Hair follicle dermal papilla cell (primary cell): ENCODE measurements at places on chromosomes 6 and 20. TPM values are rescaled to one million over a fixed set of nuclear protein-coding genes. Genes with fewer than 3 reads are reported as not detected.

The ADGRF1 gene
- total RNA-seq: under 0.01 TPM in 1 of 2 replicates, not detected in the other

The RUNX2 gene
- total RNA-seq: 18.9 and 27.4 TPM in 2 replicates

The AHI1 gene
- 22.3 and 38.3 TPM in 2 replicates for total RNA-seq

The ACSS2 gene
- 74.3 and 76.7 TPM in 2 replicates for total RNA-seq

The HLA-DQB2 gene
- not detected in 2 replicates for total RNA-seq

The ADGRB3 gene
- 0.61 and 2.1 TPM in 2 replicates for total RNA-seq
